Stimulated activated CD4-positive, alpha-beta T cell treated with anti-CD3 and anti-CD28 coated beads, Interleukin-15, amount 100 ng/mL, for 24 hours (primary cell): ENCODE measurements at places on chromosomes 12 and 14.

DNA sequence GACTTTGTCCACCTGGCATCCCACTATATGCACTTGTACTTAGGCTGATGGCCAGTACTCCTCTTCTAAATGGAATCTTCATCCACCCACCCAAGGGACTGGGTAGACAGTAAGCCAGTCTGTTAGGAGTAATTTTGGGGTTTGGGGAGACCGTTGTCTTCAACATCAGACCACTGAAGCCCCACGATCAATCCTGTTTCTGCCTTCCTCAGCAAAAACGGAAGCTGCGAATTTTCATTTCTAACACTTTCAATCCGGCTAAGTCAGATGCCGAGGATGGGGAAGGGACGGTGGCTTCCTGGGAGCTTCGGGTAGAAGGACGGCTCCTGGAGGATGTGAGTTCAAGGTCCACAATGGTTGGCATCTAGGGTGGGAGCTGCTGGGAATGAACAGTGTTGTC lies 2.0 kb downstream of the SMARCD1 start:
- DNase-seq = no peak

DNA sequence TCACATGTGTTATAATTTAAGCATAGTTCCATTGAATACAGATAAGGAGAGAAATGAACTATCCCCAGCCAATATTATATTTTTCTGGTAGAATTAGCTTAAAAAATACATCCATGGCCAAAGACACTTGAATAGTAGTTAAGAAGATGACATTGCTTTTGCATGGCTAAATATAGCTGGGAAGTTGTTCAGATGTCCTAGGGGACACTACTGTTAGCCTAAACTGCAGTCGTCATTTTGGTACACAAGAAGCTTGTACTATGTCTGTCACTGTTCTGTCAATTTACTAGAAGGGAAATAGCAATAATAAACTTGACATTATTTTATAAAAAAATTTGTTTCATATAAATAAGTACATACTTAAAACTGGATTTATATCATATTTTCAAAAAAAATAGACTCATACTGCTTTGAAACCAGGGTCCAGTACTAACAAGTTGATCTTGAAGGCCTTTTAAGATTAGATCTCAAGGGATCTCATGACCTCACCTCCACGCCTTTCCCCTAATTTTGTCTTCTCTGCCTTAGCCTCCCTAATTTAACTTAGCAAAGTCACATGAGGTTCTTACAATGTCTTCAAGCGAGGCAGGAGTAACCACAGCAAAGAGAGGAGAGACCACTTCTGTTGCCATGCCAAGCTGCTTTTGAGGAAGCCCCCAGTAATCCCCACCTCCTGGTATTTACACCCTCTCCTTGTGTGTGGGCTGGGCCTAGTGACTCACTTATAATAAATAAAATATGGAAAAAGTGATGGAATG lies 81.0 kb downstream of the AVPR1A start:
- DNase-seq = no peak

- DNase-seq = no peak
Observed at GRCh38 chr12:52063981-52064649, 5.7 kb upstream of the ATG101 start.

GRCh38 chr14:46940611-46941010 lies 289.0 kb upstream of the RPL10L start:
- DNase-seq = no peak

- DNase-seq = no peak
Observed at GRCh38 chr12:1974812-1975211, 29.4 kb downstream of the DCP1B start.

DNA sequence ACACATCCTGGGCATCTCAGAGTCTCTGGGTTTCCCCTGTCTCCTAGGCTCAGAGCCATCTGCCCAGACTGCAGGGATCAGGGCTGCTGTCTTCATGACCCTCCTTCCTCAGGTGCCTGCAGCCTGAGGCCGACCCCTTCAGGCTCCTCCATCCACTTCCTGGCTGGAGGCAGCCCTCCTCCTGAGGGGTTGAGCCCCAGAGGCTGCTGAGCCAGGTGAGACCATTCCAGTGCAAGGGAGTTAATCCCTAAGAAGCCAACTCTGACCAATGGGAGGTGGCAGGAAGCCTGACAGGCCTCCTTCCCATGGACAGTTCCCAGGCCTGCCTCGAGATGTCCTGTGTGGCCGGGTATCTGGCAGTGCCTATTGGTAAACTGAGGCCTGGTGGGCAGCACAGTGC lies 8.4 kb upstream of the PPP4R4 start:
- no peak for DNase-seq

- DNase-seq = no peak
Observed at GRCh38 chr14:69956970-69957369, 77.8 kb downstream of the SMOC1 start.

- no peak for DNase-seq
Observed at GRCh38 chr12:868722-869121, 80.8 kb downstream of the RAD52 start.

- peak; percentile 85 for DNase-seq
Observed at GRCh38 chr12:107320929-107321631, 227.7 kb upstream of the CRY1 start.
